Cortex of kidney (tissue), 1 donor: ENCODE measurements at places on chromosomes 2 and 18.

- no peak for DNase-seq
Measured at GRCh38 chr2:165706960-165707487, 87.0 kb downstream of the GALNT3 start.

- no peak for DNase-seq
Measured at GRCh38 chr2:10139536-10139935, 17.0 kb downstream of the RRM2 start.

DNA sequence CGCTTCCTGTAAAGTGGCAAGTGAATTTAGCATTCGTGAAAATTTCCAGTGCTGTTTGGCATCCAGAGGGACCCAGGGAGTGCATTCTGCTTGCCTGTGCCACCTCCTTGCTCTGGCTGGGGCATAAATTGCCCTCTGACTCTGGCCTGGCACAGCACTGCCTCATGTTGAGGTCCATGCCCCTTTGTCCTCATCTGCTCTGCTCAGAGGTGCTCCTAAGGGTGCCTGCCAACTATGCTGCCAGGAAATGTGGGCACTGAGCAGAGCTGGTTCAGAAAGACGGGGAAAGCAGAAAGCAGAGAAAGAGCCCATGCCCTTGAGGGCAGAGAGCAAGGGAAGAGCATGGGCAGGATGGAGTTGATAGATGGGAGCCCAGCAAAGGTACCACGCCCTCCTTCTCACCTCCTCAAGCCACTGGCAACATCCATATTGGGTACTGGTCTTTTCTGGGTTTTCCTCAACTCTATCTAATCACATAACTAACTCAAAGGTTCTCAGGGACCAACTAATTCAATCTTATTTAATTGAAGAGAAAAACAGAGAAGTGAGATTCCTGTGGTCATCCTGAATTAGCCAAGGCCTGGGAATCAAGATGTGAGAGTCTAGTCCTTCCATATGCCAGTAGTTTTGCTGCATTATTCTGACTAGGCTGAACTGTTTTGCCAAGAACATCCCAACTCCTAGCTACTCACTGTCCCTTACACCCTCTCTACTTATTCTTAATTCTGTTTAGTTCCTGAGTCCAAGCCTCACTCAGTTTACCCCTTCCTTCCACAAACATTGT lies 441.5 kb upstream of the TNP1 start:
- DNase-seq = no peak

DNA sequence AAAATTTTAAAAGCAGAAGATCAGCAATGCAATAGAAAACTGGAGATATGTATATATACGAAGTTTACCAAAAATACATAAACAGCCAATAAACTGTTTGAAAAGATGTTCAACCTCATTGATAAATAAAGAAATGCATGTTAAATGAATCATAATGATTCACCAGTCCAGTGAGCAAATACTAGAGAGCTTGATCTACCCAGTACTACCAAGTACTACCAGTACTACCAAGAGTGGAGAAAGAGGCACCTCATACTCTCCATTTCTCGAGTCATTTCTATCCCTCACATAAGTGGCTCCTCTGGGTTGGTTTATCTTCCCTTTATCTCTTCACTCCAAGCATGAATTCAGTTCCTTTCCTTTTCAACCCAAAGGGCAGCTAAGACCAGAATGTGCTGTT lies 138.9 kb downstream of the MREG start:
- no peak for DNase-seq

GRCh38 chr2:225437319-225437718 lies 37.8 kb downstream of the NYAP2 start:
- DNase-seq = no peak

DNA sequence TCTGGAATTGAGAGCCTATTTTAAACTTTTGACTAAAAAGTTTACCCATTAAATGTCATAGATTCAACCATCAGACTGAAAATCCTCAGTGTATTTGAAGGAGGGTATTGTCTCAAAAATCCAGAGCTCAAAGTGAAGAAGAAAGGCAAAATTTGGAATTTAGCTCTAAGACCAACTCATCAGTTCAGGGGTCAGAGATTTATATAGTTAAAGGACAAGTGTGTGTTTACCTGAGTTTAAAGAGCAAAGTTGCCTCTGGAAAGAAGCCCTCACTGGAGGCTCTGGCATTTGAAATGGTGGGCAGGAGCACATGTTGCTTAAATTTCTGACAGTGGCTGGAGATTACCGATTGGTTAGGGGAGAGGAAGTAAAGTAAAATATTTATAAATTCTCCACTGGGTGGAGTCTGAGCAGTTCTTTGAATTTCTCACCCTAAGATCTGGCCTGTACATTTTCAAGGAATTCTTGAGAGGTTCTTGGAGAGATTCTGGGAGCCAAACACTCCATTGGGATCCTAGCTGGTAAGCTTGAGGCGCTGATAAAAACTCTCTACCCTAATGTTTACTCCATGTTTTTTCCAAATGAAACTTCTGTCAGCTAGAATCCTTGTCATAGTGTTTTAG lies at the start of gene KYNU:
KYNU (plus strand) TSS at position 449 of the 623 bp plus-strand sequence. CDS start 7,704 bp downstream, outside the sequence.
- no peak for DNase-seq

DNA sequence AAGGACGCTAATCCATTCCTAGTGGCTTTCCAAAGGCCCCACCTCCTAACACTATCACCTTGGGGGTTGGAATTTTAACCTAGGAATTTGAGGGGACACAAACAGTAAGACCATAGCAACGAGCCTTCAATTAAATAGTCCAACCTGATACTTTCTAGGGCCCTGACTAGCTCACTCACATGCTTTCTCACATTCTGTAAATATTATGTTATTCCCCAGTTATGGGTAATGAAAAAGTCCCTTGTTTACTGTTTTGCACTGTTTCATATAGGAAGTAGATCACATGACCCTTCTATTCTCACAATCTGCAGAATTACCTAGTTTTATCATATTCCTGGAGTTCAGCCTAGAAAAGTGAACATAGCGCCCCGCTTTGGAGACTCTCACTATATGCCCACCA lies 1212.1 kb upstream of the ACVR2A start:
- no peak for DNase-seq

DNA sequence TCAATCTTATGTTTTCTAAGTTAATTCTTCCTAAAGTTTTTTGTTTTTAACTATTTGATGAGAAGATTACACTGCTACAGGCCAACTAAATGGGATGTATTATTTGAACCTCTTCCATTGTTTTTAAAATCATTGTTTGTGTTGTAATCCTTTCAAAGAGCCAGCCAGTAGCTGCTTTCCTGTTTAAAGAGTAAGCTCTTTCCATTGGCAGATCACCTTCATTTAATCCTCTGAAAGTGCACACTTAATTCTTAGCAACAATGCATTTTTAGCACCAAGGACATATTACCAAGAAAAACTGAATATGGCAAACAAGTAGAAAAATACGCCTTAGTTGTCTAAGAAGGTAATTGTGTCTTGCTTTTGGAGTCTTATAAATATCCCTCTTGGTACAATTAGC lies 54.0 kb downstream of the MEIS1 start:
- no peak for DNase-seq

DNA sequence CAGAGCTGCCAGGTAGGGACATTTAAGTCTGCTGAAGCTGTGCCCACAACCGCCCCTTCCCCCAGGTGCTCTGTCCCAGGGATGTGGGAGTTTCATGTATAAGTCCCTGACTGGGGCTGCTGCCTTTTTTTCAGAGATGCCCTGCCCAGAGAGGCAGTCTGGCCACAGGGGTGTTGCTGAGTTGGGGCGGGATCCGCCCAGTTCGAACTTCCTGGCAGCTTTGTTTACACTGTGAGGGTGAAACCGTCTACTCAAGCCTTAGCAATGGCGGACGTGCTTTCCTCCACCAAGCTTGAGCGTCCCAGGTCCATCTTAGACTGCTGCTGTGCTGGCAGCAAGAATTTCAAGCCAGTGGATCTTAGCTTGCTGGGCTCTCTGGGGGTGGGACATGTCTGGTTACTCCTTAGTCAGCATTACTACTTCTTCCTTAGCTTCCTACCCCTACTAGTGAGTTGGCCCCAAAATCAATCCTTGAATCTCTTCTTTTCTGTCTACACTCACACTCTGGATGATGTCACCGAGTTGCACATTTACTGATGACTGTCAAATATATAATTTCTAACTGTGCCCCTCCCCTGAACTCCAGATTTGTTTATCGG lies 31.8 kb upstream of the FSHR start:
- DNase-seq = no peak

DNA sequence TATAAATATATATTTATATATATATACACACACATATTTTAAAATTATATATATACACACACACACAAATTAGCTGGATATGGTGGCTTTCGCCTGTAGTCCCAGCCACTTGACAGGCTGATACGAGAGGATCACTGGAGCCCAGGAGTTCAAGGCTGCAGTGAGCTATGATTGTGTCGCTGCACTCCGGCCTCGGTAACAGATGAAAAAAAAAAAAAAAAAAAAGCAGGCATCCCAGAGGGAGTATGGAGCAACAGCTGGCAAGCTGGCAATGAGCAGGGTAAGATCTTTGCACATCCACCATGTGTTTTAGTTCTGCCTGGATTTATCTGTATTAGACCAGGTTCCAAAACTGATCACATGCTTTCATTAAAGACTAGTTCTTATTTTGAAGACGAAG lies 170.1 kb downstream of the MAP2 start:
- DNase-seq = no peak
